ENCODE measurements at places on chromosomes 2 and 18.

DNA sequence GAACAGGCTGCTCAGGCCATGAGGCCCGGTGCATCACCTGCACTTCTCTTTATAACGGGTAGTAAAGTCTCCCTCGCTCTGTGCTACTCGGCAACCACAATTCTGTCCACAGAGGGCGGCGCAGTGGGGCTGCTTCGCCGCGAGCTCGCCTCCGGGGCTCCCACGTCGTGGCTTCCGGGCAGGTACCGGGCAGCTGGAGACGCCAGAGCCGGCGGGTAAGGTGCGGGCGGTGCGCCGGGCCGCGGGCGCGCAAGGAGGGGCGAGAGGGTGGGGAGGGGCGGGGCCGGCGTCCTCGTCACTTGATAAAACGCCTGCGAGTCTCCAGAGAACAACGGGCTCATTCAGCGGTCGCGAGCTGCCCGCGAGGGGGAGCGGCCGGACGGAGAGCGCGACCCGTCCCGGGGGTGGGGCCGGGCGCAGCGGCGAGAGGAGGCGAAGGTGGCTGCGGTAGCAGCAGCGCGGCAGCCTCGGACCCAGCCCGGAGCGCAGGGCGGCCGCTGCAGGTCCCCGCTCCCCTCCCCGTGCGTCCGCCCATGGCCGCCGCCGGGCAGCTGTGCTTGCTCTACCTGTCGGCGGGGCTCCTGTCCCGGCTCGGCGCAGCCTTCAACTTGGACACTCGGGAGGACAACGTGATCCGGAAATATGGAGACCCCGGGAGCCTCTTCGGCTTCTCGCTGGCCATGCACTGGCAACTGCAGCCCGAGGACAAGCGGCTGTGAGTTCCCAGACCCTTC is at the start of gene ITGA6:
TSS of gene ITGA6 (plus strand) at position 331 of the 734 bp plus-strand sequence.
- DNase-seq = peak; percentile 85

DNA sequence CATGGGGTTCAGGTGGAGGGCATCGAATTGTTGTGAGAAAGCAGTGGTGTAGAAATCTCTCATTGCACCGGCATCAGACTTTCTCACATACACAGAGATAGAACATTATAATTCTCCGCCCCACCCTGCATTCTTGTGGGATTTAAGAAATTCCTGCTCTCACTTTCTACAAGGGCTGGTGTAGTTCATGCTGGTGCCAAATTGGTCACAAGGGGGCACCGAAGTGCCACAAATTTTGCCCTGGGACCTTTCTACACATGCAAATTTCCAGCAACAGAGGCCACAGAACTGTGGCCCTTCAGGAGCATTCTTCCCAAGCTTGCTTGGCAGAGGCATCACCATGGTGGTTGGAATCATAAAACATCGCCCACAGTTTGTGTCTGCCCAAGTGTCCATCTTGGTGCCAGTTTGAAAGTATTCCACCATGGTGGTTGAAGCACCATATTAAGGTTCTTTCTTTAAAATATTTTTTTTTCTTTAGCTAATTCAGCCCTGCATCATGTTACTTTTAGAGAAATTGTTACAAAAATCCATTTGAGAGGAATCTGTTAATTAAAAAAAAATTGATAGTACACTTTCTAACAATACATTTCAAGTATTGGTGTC is 521.2 kb upstream of the FANCL start:
- DNase-seq = no peak

GRCh38 chr2:79994161-79994560 is 310.4 kb downstream of the LRRTM1 start:
- DNase-seq = no peak

- no peak for DNase-seq
Measured at GRCh38 chr2:197677483-197677882, 2.1 kb upstream of the RFTN2 start.

DNA sequence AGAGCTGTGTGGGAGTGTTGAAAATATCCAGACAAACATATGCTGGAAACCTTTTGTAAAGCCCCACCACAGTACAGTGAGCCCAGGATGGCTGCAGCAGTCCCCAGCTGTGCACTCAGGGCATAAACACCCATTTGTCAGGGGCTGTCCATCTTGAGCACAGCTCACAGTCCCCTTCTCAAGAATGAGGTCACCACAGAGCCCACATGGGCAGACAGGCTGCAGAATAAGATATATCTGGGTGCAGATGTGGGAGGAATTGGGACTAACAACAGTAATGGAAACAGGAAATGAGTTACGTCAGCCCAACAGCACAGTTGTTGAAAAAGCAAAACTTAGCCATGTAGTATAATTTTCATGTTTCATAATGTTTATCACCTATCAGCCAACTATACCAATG is 219.6 kb downstream of the ETAA1 start:
- DNase-seq = no peak

- DNase-seq = no peak
Measured at GRCh38 chr2:71843391-71843850, 304.2 kb downstream of the CYP26B1 start.

DNA sequence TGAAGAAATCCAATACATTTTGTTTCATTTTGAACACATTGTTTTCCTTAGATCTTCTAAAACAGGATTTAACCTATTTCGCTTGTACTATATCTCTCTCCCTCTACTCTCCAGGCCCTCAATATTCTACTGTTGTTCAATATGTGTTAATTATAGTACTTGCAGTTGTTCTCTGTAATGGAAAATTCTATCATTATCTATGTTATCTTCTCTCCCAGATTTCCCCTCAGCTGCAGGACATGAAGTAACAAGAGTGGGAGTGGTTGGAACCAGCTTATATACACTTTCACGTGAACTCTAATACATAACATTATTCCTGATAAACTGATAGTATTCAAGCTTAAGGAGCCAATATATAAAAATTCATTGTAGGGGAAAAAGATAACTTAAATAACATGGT is 7.0 kb upstream of the STRN start:
- no peak for DNase-seq

DNA sequence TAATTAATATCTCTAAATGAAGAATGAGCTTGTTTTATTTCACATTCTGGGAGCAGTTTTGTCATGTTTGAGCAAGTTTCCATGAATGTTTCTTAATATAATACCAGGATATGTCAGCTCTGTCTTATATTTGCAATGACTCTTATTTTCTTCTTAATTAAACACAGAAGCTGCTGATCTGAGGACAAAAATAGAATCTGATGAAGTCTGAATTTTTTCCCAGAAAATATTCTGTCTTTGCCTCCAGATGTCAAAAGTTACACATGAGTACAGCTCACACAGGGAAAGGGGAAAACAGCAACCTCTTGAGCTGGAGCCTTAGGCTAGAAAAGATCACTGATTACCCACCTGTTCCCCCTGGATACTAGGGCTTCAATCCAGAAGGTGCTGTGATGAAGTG is 606.6 kb upstream of the SYT4 start:
- DNase-seq = no peak

- no peak for DNase-seq
Measured at GRCh38 chr2:156333951-156334495, 1.5 kb upstream of the NR4A2 start.

- no peak for DNase-seq
Measured at GRCh38 chr2:120477831-120478481, 132.0 kb downstream of the INHBB start.

DNA sequence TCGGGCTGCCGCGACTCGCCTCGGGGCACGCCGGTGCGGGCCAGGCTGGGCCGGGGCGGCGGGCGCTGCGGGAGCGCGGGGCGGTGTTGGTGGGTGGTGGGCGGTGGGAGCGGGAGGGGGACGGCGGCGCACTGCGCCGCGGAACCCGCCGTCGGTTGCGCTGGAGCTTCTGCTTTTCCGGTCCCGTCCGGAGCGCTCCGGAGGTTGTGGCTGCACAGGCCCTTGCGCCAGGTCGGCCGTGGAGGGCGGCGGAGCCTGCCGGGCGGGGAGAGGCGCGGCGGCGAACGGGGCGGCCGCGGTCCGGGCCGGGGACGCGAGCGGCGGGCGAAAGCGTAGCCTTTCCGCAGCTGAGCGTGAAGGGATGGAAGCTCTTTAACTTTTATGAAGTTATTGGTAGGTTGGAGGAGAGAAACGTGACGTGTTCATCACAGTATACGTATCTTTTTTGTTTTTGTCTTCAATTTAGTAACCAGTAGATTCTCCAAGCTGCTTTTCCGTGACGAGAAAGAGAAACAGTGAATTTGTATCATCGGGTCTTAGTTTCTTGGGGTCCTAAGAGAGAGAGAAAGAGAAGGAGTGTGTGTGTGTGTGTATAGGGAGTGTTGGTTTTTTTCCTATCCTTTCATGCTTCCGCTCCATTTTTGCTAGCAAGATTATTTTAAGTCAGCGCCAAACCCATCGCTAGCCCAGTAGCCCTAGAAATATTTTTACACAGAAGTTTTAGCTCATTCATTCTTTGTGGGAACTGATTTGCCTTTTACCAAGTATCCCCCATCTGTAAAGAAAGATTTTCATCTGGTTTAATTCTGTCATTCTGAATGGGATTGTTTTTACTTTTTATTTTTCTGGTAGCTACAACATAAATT is 535 bp downstream of the ATG4B start:
- DNase-seq = no peak

DNA sequence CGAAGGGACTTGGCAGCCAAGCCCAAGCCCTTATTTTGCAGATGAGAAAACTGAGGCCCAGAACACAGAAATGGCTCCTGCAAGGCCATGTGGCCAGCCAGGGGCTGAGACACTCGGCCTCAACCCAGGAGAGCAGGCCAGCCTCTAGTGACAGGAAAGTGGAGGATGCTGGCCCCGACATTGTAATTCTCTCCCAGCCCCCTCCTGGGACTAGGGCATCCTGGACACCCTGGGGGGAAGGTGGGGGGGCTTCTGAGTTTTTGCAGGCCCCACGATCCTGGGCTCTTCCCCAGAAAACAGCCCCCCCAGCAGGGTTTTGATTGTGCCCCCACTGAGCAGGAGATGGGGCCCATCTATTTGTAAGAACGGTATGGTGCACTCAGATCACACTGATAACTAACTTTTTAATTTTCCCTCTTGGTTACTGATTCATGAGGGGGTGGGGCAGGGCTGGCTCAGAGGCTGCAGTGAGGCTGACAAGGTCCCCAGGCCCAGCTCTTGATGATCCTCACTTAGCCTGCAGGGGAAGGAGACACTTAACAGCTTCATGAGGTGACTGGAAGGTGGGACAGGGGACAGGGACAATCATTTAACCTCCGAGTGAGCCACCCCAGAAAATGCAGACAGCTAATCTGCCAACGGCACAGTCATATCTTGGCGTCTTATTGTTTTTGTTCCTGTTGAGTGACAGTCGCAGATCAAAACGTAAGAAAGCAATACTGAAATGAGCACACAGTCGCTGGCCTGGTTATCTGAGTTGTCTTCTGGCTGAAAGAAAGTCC is 18.9 kb downstream of the SMAD7 start:
- DNase-seq = no peak

DNA sequence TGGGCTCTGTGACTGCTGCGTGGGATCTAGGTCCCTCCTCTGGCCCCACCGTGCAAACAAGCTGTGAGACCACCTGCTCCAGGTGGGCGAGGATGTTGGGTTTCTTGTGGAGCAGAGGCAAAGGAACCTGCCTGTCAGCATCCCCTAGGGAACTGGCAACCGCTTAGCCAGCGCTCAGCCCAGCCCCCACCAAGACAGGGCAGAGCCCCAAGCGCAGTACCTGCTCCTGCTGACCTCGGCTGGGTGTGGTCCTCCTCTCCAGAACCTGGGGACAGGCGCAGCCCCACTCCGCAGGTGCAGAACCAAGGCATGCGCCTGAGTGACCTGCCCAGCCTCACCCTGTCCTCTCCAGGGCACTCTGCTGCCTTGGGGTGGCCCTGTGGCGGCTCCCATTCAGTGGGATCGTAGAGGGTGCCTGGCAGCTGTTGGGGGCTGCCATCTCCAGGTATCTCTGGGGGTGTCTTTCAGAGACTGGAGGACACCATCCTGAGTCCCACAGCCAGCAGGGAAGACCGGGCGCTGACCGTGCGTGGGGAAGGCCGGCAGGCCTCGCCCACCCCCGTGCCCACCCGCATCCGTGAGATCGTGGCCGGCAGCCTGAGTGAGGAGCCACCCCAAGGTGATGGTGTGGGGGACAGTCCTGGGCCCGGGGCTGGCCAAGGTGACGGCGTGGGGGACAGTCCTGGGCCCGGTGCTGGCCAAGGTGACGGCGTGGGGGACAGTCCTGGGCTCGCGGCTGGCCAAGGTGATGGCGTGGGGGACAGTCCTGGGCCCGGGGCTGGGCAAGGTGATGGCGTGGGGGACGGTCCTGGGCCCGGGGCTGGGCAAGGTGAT is 12.3 kb downstream of the CROCC2 start:
- DNase-seq = peak; percentile 59

DNA sequence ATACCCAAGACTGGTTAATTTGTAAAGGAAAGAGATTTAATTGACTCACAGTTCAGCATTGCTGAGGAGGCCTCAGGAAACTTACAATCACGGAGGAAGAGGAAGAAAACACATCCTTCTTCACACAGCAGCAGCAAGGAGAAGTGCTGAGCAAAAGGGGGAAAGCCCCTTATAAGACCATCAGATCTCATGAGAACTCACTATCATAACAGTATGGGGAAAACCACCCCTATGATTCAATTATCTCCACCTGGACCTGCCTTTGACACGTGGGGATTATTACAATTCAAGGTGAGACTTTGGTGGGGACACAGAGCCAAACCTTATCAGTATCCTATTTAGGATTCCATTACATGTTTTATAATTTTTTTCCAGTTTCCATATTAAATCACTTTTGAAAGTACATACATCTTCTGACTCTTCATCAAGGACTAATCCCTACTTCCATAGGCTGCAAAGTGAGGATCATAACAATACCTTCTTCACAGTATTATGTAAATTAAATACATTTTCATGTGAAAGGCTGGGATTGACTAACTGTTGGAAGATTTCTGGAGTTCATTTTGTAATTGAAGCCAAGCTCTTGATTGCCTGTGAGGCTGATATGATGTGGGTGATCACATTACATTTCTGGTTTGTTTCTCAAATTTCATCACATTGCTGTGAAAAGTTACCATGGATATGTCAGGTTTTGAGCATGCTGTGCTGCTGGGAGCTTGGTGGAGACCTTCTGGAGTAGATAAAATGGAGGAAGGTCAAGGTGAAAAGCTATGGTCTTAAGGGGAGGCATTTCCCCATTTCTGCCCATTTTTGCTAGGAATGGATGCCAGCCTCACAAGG is 31.7 kb upstream of the CERS6 start:
- no peak for DNase-seq

DNA sequence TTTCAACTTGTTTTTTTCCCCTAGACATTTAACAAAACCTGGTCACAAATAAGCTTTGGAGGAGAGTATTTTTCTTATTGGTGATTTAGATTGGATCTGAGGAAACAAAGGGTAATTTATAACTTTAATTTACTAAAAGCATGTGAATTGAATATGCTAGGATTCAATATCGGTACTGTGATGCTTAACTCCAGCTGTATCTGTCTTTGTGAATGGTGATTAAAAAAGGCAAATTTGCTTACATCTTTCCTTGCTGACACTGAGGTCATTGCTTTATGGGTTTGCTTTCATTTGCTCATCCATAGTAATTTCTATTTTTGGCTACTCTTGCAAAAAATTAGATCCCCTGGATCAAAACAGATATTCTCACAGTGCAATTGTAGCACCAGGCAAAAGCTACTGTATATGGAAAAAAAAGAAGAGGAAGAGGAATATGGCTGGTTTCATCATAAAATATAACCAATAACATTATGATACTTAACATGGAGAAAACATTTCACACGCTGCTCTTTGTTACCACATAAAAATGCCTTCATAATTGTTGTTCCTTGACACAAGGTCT is 832.0 kb upstream of the ZEB2 start:
- DNase-seq = no peak

- DNase-seq = no peak
Measured at GRCh38 chr2:36597003-36597531, 901 bp downstream of the FEZ2 start.
